ENCODE measurements at places on chromosomes 3 and 15. TPM values are rescaled to one million over a fixed set of nuclear protein-coding genes. Genes with fewer than 3 reads are reported as not detected.

PLSCR5 gene
- not detected for total RNA-seq

LYZL4 gene
- not detected for total RNA-seq

CAMK2N2 gene
- 0.77 TPM for total RNA-seq

FHIT gene
- 4.1 TPM for total RNA-seq

ITPKA gene
- total RNA-seq, result 0.44 TPM

GRK7 gene
- not detected for total RNA-seq

NOX5 gene
- total RNA-seq, result not detected

PPM1L gene
- total RNA-seq, result 3.8 TPM

PP2D1 gene
- total RNA-seq, result not detected

NR2E3 gene
- total RNA-seq, result not detected

- no peaks in the 10 kb centered on the region for H3K4me1 ChIP-seq
- H3K36me3 ChIP-seq, result no peaks in the 10 kb centered on the region
- H3K27ac ChIP-seq, result no peak overlapping the region
- no peak for DNase-seq
- no peaks in the 10 kb centered on the region for H3K27me3 ChIP-seq
Observed at GRCh38 chr3:124345845-124346244, 353.9 kb upstream of the ROPN1 start.

DNA sequence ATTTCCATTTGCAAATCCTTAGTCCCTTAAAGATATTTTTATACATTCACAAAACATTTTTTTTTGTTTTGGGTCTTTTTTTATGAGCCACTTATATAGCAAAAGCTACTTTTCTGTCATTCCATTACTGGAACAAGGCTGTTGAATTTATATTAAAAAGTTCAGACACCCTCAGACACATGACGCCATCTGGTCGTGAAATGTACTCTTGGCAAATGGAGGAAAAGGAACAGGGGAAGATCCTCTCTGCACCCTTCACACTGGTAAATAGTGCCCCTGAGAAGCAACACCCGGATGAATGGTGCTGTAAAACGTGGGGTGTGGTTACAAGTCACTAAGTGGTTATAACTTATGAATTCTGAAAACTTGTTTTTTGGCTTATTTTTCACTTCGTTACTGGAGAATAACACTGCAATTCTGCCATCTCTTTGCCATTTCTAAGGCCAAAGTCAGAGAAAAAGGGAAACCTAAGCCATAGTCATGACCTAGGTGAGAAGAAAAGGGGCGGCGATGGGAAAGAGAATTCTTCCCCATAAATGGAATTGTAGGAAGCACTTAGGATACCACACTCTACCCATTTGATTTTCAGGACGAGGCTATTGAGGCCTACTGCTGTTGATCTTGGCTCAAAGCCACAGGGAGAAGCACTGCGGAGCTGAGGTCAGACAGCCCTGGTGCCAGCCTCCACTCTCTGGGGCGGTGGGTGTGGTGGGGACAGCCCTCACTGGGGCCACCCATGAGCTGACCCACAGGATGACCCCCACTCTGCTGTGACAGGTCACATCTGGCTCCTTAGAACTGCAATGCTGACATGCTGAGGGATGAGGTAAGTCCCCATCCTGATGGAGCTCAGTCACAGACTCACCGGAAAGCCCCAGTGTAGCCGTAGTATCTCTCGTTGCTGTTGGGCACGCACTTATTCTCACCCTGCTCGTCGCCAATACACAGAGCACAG, 21.9 kb downstream of the LTF start:
- no peak overlapping the region for H3K27ac ChIP-seq
- no peaks in the 10 kb centered on the region for H3K36me3 ChIP-seq
- DNase-seq, result no peak
- H3K4me1 ChIP-seq, result peaks cover 20% of the 10 kb centered on the region
- H3K27me3 ChIP-seq, result no peaks in the 10 kb centered on the region
- H3K4me3 ChIP-seq, result no peak overlapping the region

DNA sequence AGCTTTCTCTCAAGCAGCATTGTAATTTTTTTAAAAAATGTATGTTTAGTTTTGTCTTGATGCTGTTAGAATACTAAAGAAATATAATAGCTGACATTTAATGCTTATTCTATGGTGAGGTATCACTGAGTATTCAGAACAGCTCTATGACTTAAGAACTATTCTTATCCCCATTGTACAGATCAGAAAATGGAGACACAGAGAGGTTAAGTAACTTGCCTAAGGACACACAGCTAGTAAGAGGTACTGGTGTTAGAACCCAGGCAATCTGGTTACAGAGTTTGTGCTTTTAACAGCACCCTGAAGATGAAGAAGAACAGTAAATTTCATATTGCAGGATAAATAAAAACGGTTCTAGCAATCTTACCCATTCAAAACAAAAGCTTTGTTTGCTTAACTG, 15.5 kb downstream of the PLA2G4D start:
- no peaks in the 10 kb centered on the region for H3K36me3 ChIP-seq
- DNase-seq, result no peak
- no peaks in the 10 kb centered on the region for H3K4me1 ChIP-seq
- no peaks in the 10 kb centered on the region for H3K27me3 ChIP-seq
- no peak overlapping the region for H3K4me3 ChIP-seq

GRCh38 chr15:68565726-68566125, 13.1 kb upstream of the CORO2B start:
- no peaks in the 10 kb centered on the region for H3K4me1 ChIP-seq
- H3K4me3 ChIP-seq, result no peak overlapping the region
- DNase-seq, result no peak
- no peaks in the 10 kb centered on the region for H3K36me3 ChIP-seq
- H3K27me3 ChIP-seq, result no peaks in the 10 kb centered on the region
- H3K27ac ChIP-seq, result no peak overlapping the region

DNA sequence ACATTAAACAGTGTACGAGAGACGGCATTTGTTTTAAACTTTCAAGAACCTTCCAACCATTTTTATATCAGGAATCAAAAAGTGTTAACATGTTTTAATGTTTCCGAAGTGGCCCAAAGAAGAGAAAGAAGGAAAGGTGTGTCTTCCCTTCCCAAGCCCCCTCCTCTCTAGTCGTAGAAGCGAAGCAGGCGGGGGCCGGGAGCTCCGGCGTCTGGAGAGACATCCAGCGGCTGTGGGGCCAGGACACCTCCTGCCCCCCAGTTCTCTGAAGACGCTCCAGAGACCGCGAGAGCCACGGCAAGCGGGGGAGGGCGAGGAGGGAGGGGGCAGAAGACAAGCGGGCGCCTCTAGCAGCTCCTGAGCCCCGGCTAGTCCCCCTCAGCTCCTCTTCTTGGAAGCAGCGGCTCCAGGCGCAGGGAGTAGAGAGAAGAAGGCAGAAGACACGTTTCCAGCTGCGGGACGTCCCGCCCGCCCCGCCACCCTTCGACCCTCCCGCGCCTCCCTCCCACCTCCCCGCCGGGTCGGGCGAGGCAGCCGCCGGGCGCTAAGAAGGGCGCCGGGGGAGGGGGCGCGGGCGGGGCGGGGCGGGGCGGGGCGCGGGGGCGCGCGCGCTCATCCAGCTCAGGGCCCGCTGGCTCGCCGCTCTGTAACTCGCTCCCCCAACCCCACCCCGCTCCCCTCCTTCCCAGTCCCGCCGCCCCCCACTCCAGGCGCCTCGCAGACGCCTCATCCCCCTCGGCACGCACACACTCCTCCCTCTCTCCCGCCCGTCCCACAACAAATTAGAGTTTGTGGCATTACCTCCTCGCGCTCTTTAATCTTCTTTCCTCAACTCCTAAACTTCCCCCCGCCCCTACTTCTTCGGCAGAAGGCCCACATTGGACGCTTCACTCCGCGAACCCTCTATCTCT, at the start of gene ZBTB20:
Gene ZBTB20 (minus strand): TSS at position 871 of the 911 bp plus-strand sequence.
- no peaks in the 10 kb centered on the region for H3K27me3 ChIP-seq
- peak within 1 kb of the TSS; percentile 69 for H3K4me3 ChIP-seq
- H3K4me1 ChIP-seq, result peaks cover 22% of the 10 kb centered on the region

GRCh38 chr3:99134986-99135385, 233.5 kb upstream of the DCBLD2 start:
- no peaks in the 10 kb centered on the region for H3K36me3 ChIP-seq
- H3K27ac ChIP-seq, result no peak overlapping the region
- H3K4me1 ChIP-seq, result no peaks in the 10 kb centered on the region

DNA sequence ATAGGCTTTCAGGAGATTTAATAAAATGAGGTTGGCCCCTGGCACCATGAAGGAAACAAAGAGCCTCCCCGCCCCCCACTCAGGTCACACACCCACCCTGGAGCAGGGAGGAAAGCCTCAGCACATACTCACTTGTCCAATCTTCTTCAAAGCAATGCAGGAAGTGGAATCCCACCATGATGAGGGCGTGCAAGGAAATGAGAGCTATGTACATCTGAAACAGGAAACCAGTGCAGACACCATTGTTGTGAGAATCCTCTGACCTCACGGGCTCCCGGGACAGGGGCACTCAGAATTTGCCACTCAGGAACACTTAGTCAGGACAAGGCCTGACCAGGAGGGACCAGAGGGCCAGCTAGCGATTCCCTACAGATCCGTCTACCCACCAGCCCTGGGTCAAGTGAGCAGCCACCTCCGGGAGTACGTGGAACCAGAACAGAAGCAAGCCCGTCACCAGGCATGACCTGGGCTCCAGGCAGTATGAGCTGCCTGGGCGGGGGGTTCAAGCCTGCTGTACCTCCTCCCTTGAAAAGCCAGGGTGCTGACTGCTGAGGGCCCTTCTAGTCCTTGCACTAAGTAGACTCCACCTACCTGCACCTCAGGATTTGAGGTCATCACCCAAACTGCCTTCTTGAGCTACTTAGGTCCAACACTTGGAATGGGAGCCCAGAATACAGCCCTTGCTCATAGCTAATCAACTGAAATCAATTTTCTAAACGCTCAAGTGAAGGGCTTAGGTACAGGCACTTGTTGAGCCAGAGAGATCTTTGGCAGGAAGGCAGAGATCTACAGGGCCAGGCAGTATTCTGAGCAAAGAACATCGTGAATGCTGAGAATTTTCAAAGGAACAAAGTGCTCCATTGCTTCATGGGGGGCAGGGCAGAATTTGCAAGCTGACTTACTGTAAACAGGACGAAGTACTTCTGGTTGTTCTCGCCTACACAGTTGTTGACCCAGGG, 42.7 kb downstream of the ZDHHC3 start:
- no peaks in the 10 kb centered on the region for H3K4me1 ChIP-seq
- H3K27ac ChIP-seq, result no peak overlapping the region
- H3K4me3 ChIP-seq, result no peak overlapping the region
- H3K36me3 ChIP-seq, result peaks cover 15% of the 10 kb centered on the region

- no peak overlapping the region for H3K4me3 ChIP-seq
- no peaks in the 10 kb centered on the region for H3K4me1 ChIP-seq
- no peak overlapping the region for H3K27ac ChIP-seq
- no peak for DNase-seq
Observed at GRCh38 chr3:151962912-151963311, 89.5 kb downstream of the SUCNR1 start.

GRCh38 chr15:58221591-58222241, 83.5 kb downstream of the AQP9 start:
- no peaks in the 10 kb centered on the region for H3K4me1 ChIP-seq
- H3K36me3 ChIP-seq, result no peaks in the 10 kb centered on the region
- DNase-seq, result no peak
- H3K27me3 ChIP-seq, result no peaks in the 10 kb centered on the region
- no peak overlapping the region for H3K27ac ChIP-seq

- no peaks in the 10 kb centered on the region for H3K27me3 ChIP-seq
- H3K4me3 ChIP-seq, result no peak overlapping the region
- H3K27ac ChIP-seq, result no peak overlapping the region
Observed at GRCh38 chr3:66450390-66451022, 50.3 kb downstream of the LRIG1 start.

- DNase-seq, result no peak
- no peak overlapping the region for H3K4me3 ChIP-seq
- no peak overlapping the region for H3K27ac ChIP-seq
- peaks cover 43% of the 10 kb centered on the region for H3K36me3 ChIP-seq
- H3K27me3 ChIP-seq, result no peaks in the 10 kb centered on the region
Observed at GRCh38 chr15:30940359-30940758, 36.6 kb downstream of the FAN1 start.

GRCh38 chr3:45214061-45214680, 11.9 kb downstream of the TMEM158 start:
- no peak for DNase-seq
- no peaks in the 10 kb centered on the region for H3K36me3 ChIP-seq
- no peak overlapping the region for H3K27ac ChIP-seq
- H3K4me1 ChIP-seq, result peaks cover 8% of the 10 kb centered on the region

GRCh38 chr15:64315216-64315615, 40.8 kb downstream of the CSNK1G1 start:
- H3K4me1 ChIP-seq, result no peaks in the 10 kb centered on the region
- no peak for DNase-seq
- H3K27ac ChIP-seq, result no peak overlapping the region

GRCh38 chr3:99579246-99579645, 59.1 kb upstream of the COL8A1 start:
- no peak for DNase-seq
- H3K27ac ChIP-seq, result no peak overlapping the region
- H3K4me3 ChIP-seq, result no peak overlapping the region
- H3K36me3 ChIP-seq, result no peaks in the 10 kb centered on the region
- no peaks in the 10 kb centered on the region for H3K27me3 ChIP-seq

GRCh38 chr3:15860014-15860934, 62.5 kb upstream of the ANKRD28 start:
- peak overlapping the region; percentile 25 for H3K27ac ChIP-seq
- peak overlapping the region; percentile 67 for H3K4me3 ChIP-seq
- H3K36me3 ChIP-seq, result no peaks in the 10 kb centered on the region
- no peak for DNase-seq
- H3K27me3 ChIP-seq, result no peaks in the 10 kb centered on the region

- H3K4me1 ChIP-seq, result no peaks in the 10 kb centered on the region
- no peak overlapping the region for H3K27ac ChIP-seq
- no peaks in the 10 kb centered on the region for H3K36me3 ChIP-seq
- no peak for DNase-seq
Observed at GRCh38 chr15:40584191-40584590, 9.9 kb upstream of the KNL1 start.

DNA sequence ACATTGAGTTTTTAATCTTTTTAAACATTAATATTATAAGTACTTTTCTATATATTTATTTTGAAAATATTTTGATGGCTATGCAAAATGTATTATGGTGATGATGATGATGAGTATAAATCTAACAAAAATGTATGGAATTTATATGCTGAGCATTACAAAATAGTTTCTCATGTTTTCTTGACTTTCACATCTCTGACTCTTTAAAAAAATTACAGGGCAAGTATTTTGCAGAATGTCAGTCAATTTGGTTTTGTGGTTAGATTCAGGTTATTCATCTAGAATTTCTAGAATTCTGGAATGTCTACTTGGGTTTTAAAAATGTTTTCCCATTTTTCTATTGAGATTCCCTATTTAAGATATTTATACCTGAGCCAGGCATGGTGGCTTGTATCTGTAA, 41.7 kb upstream of the ANP32A start:
- H3K27me3 ChIP-seq, result no peaks in the 10 kb centered on the region
- H3K4me3 ChIP-seq, result no peak overlapping the region
- H3K4me1 ChIP-seq, result no peaks in the 10 kb centered on the region
- H3K36me3 ChIP-seq, result no peaks in the 10 kb centered on the region
- H3K27ac ChIP-seq, result no peak overlapping the region

DNA sequence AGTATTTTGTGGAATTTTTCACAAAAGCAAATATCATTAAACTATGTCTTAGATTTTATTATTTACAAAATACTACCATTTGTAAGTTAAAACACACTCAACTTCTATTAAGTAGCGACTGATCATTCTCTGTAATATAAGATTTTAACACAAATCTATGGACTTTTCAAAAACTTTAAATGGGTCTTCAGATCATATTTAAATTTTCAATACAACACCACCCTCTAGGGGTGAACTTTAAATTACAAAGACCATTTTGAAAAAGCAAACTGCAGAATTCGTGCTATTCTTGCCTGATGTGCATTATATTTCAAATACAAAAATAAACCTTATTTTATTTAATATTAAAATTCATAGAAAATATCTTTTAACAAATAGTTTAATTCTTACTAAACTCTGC, 8.2 kb upstream of the VGLL4 start:
- DNase-seq, result peak; percentile 26
- H3K27me3 ChIP-seq, result no peaks in the 10 kb centered on the region
- no peaks in the 10 kb centered on the region for H3K4me1 ChIP-seq
- no peak overlapping the region for H3K4me3 ChIP-seq

All from CD8-positive, alpha-beta memory T cell (primary cell).